ENCODE measurements at places on chromosomes 4 and X.

- no peak for DNase-seq
Observed at GRCh38 chrX:18733287-18733686, 25.8 kb downstream of the PPEF1 start.

- DNase-seq: no peak
Observed at GRCh38 chr4:105840426-105841174, 54.7 kb upstream of the NPNT start.

DNA sequence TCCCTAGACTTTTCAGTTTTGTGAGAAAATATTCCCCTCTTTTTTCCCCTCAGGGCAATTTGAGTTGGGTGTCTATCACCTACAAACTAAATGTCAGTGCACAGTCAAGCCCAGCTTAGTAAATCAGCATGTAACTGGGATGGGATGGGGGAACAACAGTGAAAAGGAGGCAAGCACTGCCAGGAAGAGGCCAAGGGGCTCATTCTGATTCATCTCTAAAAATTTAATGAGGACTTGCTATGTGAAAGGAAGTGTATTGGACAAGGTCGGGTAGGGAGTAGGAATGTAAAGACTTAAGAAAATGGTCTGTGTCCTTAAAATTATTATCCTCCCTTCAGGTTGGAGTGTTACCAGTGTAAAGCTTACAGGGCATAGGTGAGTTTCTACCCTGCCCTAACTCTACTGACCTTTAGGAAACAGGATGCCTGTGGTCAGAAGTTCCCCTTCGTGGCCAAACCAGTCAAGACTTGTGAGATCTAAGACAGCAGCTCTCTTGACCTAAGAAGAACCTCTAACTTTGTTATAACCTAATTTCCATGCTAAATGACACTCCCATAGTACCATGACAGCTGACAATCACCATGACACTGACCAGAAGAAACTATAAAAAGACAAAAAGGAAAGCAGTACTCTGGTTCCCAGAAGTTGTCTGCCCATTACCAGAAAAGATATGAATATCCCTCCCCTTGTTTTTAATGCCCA is 194.4 kb upstream of the LDB2 start:
- no peak for DNase-seq

GRCh38 chr4:124863040-124863545 is 150.6 kb upstream of the ANKRD50 start:
- no peak for DNase-seq

DNA sequence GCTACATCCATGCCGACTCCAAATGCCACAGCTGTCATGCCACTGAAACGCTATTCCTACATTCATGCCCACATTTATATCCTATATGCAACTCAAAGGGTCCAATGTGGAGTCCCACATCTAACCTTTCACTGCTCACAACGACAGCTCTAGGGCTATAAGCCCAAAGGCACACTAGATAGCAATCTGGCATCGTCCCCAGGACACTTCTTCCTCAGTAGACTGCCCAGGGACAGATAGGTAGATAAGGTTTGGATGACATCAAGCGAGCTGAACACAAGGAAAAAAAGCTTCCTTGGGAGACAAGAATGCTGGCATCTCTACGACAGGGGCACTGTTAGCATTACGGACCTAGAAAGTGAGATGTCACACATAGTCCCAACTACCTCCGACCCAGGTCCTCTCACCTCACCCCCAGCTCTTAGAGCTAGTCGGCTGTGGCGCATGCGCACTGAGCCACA is 685 bp downstream of the RAB9B start:
- no peak for DNase-seq

- no peak for DNase-seq
Observed at GRCh38 chrX:13376857-13377549, 57.1 kb upstream of the ATXN3L start.

GRCh38 chrX:51395480-51395809 is 62.8 kb downstream of the NUDT10 start:
- no peak for DNase-seq

DNA sequence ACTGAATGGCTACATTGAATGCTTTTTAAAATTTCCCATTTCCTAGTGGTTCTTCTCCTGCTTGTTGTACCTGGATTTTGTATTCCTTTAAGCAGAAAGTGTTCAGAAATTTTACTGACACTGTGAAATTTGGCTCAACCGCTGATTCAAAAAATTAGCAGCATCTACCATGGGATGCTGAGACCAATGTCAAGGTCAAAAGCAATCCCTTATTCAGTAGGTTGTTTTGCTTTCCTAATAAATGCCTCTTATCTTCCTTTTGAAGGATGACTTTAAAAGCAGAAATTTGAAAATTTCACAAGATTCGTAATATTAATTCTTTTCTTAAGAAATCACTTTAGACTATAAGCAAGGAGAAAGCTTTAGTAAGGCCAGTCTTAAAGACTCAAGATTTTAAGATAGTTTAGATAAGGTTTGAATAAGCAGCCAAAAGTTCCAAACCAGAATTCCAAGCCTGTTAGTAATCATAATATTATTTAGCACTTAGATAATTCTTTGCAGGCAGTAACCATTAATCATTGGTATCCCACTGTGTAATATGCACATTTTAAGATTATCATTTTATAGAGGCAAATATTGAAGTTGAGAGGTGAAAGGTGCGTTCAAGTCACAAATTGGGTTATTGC is 508.8 kb downstream of the ANKRD50 start:
- DNase-seq: no peak

DNA sequence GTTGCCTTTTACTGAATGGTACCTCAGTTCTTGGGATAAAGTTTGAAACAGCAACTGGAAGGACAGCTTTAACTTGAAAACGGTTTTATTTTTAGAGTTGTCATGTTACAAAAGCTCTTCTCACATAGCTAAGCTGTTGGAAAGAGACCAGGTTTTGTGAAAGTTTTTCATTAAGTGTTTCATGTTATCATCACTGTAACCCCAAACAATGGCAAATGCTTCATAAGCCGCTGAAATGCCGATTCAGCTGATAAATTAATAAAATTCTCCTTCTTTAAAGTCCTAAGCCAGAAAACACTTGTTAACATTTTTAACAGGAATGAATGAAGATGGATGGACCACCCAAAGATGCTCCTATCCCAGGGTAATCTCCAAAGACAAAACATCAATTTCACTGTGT is 76.1 kb upstream of the IRF2 start:
- no peak for DNase-seq

DNA sequence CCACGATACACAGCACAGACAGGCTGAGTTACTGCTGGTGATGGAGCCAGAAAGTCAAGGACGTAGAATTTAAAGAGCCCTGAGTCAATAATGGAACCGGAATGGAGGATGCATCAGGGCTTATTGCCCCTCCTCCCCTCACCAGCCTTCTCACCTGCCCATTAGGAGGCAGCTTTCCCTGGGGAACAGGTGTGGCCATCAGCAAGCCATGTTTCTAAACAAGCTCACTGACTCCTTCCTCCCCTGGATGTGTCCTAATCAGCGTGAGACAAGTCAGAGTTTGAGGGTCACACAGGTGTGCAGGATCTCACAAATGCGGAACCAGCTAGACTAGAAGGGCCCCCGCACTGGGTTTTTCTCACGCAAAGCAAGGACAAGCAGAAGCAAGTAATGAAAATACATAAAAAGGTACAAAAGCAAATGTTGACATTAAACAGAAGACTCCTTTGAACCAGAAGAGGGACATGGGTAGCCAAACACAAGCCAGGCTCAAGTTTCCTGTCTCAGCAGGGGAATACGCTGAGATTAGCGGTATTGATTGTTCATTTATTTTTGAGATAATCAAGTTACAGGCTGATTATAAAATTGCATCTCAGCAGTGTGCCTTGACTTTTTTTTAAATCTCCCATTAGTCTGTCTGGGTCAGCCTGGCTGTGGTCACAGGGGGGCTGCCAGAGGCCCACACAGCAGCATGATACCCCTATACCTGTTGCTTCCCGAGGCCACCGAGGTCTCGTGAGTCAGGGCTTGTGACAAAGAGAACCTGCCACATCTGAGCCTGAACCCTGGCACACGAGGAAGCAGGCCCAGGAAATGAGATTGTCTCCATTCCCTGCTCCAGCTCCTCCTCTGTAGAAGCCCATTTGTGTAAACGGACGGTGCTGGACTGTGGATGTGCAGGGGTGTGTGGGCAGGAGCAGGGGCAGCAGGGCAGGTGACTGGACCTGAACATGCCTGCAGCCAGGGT is 37.4 kb downstream of the CCKAR start:
- DNase-seq: no peak

- no peak for DNase-seq
Observed at GRCh38 chr4:107376293-107376692, 340.2 kb upstream of the DKK2 start.

DNA sequence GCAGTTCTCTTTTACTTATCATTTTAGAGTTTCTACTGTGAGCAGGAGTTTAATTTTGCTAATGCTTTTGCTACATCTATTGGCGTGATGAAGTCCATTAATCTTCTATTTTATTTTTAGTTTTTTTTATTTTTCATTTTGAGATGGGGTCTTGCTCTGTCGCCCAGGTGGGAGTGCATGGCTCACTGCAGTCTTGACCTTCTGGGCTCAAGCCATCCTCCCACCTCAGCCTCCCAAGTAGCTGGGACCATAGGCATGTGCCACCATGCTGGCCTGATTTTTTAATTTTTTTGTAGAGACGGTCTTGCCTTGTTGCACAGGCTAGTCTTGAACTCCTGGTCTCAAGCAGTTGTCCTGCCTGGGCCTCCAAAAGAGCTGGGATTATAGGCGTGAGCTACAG is 9.4 kb downstream of the ZFX start:
- no peak for DNase-seq

GRCh38 chr4:142142366-142143054 is 506.1 kb downstream of the IL15 start:
- DNase-seq: no peak

DNA sequence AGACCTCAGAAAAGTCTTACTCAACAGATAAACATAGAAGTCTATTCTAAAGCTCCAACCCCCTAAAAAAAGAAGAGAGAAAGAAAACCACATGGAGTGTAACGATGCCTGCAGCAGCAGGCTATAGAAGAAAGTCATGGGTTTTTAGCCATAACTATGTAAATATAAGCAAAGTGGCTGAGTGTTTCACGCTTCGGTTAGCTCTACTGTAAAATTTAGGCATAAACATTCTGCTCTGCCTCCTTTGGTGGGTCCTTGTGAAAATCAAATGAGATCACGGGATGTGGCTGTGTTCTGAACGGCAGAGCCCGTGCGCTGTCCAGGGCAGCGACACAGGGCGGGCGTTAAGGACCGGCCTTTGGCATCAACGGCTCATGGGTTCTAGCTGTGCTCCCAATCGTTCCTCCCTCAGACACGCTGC is 78.4 kb downstream of the IRF2 start:
- DNase-seq: no peak

- no peak for DNase-seq
Observed at GRCh38 chrX:1449036-1449822, 3.5 kb downstream of the ASMTL start.

DNA sequence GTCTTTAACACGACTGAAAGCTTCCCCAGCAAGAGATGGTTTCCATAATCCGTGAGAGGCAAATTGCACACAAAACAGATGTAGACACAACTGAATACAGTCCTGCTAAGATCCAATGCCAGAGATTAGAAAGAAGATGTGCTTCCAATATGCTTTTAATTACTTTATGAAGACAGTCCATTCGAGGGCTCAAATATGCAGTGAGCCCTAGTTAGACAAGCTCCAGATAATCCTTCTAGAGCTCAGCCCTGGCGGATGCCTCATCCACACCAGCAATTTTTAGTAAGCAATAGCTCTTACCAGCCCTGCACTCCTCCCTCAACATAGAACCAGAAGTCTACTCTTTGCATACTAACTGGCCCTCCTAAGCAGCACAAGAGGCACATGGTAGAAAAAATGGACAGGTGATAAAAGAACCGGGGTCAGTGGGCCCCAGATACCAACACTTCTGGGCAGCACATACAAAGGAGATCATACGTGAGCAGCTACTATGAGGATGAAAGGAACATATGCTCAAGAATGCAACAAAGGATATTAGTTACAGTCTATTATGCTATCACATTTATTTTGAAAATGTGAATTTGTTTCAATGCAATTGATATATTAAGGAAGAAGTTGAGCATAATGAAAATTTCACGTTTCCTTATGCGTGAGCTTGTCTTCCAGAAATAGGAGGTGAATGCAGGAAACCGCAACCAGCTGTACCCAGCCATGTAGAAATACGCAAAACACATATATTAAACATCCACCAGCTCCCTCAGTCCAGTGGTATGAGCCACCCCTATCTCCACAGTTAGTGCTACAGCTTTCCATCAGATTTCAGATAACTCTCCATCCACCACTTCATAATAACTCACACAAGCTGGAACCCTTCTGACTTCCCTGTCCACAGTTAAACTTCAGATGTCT is 34.3 kb downstream of the GPC4 start:
- no peak for DNase-seq

- no peak for DNase-seq
Observed at GRCh38 chr4:6734165-6734786, 18.3 kb downstream of the BLOC1S4 start.

DNA sequence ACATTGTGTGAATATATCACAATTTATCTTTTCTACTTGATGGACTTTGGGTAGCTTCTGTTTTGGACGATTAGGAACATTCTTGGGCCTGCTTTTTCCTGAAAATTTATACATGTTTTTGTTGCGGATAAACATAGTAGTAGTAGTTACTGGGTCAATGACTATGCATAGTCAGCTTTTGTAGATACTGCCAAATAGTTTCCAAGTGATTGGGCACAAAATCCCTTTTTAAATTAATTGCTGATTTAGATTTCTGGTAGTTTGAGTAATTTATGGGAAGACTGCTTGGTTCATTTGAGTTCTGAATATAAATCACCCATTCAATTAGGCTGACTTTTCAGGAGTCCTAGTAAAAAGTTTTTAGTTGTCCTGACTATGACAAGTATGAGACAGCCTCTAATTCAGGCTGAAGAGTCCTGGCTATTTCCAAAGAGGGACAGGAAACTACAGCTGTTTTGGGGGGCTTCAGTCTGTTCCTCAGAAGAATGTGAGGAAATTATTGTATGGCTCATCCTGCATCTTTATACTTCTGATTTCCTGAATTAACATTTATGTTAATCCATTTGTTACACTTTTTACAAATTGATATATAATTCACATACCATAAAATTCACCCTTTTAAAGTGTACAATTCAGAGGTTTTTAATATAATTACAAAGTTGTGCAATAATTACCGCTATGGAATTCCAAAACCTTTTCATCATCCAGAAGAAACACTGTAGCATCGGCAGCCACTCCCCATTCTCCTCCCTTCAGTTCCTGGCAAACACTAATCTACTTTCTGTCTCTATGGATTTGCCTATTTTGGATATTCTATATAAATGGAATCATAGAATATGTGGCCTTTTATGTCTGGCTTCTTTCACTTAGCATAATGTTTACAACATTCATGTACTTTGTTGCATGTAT is 14.2 kb downstream of the LRP2BP start:
- no peak for DNase-seq

GRCh38 chrX:20363275-20363674 is 96.6 kb upstream of the RPS6KA3 start:
- no peak for DNase-seq

- DNase-seq: no peak
Observed at GRCh38 chr4:163554870-163555465, 60.5 kb downstream of the TMA16 start.

DNA sequence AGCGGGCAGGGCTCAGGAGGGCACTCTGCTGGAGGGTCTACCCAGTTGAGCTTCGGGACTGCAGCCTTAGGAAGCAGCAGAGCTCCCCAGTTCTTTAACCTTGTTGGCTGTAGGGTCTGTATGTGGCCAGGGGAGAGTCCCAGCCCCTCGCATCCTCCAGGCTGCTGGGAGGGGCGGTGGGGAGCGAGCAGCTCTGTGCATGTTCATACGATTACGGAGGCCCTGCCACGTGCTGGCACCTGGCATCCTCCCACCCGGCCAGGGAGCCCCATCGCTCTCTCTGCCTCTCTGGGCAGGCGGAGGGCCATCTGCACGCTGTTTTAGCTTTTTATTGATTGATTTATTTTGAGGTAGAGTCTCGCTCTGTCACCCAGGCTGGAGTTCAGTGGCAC is 21.2 kb downstream of the NSG1 start:
- no peak for DNase-seq
